Non-pigmented ciliary epithelial cell (primary cell): ENCODE measurements at places on chromosomes 16 and 17.

DNA sequence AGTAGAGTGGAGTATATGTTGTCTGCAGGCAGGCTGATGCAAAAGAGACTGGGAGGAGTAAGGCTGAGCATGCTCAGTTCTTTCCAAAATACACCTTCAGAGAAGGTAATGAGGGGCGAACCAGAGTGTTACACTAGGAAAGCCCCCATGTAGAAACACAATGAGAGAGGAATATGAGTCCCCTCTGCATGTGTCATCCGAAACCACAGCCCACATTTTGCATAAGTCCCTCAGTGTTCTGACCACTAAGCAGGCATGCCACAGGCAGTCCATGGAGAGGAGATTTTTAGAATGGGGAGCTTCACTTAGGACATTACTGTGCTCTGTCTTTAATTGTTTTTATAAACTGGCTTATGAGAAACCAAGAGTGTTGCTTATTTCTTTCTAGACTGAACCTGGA is 32.0 kb downstream of the SLC6A2 start:
- no peak for DNase-seq

DNA sequence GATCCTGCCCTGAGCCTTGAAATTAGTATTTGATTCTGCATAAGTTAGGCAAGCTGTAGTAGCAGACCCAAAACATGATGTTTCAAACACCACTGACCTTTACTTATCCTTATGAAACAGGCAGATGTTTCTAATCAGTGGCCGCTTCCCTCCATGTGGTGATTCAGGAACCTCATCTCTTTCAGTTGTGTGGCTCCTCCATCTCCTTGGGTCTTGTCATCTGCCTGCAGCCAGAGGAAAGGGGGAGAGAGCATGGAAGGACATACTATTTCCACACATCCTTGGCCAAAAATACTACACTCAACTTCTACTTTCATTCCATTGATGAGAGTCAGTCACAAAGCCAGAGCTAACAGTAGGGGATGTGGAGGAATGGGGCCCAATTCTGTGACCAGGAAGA is 41.6 kb upstream of the IRX6 start:
- DNase-seq = no peak

DNA sequence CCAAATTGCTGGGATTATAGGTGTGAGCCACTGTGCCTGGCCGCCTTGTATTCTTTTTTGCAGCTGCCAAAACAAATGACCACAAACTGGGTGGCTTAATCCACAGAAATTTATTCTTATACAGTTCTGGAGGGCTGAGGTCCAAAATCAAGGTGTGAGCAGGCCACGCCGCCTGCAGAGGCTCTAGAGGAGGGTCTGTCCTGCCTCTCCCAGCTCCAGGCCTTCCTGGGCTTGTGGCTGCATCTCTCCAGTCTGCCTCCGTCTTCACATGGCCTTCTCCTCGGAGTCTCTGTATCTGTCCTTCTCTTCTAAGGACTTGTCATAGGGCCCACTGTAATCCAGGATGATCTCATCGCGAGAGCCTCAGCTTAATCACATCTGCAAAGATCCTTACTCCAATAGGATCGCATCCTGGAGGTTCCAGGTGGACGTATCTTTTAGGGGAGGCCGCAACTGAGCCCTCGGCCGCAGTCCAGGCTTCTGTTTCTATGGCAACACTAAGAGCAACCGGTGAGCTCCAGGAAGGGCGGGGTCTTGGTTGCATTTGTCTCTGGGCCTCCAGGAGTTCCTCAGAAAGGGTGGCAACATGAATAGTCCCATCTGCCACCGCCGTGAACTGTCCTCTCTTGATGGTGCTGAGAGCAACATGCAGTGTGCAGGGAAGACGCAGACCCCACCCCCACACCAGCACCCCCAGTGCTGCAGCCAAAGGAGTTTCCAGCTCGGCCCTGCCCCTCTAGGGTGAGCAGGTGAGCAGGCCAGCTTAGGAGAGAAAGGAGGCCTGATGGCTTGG is 29.5 kb upstream of the CREBBP start:
- no peak for DNase-seq

DNA sequence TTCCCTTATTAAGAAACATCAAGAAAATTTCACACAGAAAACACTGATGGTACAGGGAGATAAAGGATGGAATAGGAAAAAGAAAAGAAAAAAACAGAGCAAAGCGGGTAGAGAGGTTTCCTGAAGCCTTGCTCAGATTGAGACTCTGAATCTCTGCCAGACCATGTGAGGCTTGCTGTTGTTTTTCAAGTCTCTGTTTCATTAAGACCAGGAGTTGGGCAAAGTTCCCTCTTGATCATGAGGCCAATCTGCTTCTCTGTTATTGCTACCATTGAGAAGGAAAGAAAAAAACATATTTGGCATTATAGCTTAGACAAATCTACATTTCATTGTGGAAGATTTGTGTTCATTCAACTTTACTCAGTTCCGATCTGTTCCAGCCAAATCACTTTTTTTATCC is 201.6 kb upstream of the SOX9 start:
- DNase-seq = no peak

- no peak for DNase-seq
Measured at GRCh38 chr16:86595983-86596605, 17.7 kb downstream of the FOXL1 start.
